ENCODE measurements at places on chromosomes 6 and 20.

GRCh38 chr6:54188846-54189245 is 77.6 kb downstream of the MLIP start:
- no peak for DNase-seq

DNA sequence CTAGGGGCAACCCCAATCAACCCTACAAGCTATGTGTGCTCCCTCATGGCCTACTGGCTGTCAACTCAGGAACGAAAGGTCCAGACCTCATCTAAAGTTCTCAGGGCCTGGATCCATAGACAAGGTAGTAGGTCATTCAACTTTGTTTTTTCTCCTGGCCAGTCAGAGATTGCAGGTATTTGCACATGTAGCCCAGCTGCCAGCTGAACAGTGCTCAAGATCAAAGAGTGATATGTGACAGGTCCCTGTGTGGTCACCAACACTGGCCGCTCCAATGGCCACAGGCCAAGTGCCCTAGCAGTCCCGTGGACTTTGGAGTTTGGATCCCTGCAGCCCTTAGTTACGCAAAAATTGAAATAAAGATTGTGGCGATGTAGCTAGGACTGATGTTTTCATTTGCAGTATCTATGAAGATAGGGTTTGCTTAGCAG is 60.6 kb upstream of the ATXN1 start:
- no peak for DNase-seq

DNA sequence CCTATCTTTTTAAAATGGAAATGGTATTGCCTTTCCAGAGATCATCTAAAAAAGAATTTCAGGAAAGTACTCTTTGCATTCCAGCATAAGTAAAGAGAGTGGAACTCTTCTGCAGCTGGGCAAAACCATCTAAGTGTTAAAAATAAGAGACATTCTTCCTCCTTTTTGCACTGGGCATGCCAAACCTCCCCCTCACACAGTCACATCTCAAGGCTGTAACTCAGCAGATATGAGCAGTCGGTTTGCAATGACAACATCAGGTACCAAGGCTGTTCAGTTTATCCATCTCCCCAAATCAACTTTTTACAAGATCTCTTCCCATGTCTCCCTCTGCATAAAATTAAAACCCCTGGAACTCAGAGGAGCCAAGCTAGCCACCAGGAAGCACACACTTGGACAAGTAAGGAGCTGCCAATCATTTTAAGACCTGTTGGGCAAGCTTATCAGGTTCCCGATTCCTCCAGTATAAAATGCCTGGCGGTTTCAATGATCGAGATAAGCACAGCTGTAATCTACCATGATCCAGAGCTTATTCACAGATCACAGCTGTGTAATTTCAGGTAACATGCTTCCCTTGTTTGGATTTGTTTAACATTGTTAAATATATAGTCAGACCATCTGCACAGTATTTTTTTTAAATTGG is 23.2 kb downstream of the ID4 start:
- DNase-seq, result no peak

GRCh38 chr6:13101985-13102384 is 226.4 kb downstream of the TBC1D7 start:
- DNase-seq, result no peak

- no peak for DNase-seq
Observed at GRCh38 chr20:57579331-57579897, 18.5 kb downstream of the PCK1 start.

GRCh38 chr20:54083459-54083858 is 13.1 kb upstream of the BCAS1 start:
- DNase-seq, result no peak

DNA sequence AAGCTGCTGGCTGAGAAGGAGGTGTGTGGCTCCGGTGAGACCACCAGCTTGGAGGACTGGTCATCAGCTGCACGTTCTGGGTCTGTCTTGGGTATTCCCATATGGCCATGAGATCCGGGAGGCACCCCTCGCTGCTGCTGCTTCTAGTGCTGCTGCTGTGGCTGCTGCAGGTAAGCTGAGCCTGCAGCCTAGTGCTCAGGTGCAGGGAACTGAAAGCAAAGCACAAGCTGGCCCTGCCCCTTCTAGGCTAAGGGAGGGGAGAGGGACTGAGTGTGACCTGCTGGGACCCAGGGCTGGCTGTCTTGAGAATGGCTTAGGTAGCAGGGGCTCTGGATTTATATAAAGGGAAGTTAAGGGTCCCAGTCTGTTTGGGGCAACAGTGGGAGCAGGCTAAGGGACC is 403 bp downstream of the CDH26 start:
- no peak for DNase-seq

- no peak for DNase-seq
Observed at GRCh38 chr6:41568585-41569384, 22.6 kb downstream of the FOXP4 start.

GRCh38 chr6:127514773-127515227 is 4.3 kb downstream of the MTCL3 start:
- DNase-seq, result peak; percentile 51

DNA sequence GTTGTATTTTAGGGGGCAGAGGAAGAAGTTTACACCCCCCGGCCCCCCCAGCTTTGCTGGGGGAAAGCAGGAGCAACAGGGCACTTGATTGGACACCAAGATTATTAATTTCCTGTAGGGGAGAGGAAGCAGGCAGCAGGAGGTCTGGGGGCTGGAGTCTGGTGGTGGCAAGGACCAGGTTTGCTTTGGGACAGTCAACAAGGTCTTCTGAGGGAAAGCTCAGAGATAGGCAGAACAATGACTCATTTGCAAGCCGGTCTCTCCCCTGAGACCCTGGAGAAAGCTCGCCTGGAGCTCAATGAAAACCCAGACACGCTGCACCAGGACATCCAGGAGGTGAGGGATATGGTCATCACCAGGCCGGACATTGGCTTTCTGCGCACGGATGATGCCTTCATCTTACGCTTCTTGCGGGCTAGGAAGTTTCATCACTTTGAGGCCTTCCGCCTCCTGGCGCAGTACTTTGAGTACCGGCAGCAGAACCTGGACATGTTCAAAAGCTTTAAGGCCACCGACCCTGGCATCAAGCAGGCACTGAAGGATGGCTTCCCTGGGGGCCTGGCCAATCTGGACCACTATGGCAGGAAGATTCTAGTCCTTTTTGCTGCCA is 1.6 kb downstream of the CLVS2 start:
- no peak for DNase-seq
